SW 1271 (cell line): ENCODE measurements at places on chromosomes 6 and 20.

GRCh38 chr6:44606504-44606903, 219.0 kb downstream of the CDC5L start:
- DNase-seq = no peak

DNA sequence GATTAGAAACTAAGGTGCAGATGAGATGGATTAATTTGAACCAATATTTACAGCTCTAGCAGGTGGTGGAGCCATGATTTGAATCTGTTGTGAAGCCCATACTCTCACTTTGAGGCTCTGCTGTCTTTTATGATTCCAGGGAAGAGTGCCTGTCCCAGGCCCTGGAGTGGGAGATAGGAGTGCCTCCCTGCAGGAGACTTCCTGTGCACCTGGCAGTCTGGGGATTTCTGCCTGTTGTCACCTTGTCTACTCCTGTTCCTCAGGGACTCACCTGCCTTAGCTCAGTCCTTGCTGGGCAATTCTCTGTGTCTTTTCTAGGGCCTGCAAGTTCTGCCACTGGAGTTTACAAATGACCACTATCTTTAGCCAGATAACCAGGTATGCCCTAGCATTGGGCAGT, 46.3 kb downstream of the SCAND1 start:
- no peak for DNase-seq

GRCh38 chr20:17747431-17747846, 47.7 kb downstream of the BANF2 start:
- peak; percentile 85 for DNase-seq

- no peak for DNase-seq
These were observed 44.1 kb upstream of the ADGRF4 start for GRCh38 chr6:47654255-47654654.

- peak; percentile 37 for DNase-seq
These were observed 585 bp upstream of the DSE start for GRCh38 chr6:116369964-116370759.

DNA sequence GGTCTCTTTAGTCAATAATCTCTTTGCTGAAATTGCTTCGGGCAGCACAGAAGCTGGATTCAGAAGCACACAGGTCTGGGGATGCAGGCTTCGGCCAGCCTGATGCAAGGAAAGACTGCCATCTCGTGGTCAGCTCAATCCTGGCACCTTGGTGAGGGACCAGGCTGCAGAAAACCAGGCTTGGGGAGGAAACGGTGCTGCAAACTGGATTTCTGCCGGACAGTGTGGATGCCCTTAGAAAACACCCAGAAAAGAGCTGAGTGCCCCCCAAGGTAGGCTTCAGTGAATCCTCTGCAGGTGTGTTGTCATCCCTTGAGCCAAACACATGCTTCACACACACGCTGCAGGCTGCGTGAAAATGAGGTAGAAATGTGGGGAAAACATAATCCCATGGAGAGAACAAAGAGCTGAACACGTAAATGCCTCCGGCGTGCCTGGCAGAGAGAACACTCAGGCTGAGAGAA, 89.8 kb upstream of the PAX1 start:
- no peak for DNase-seq

- DNase-seq = no peak
These were observed 222.9 kb downstream of the LAMA2 start for GRCh38 chr6:129105793-129106192.

DNA sequence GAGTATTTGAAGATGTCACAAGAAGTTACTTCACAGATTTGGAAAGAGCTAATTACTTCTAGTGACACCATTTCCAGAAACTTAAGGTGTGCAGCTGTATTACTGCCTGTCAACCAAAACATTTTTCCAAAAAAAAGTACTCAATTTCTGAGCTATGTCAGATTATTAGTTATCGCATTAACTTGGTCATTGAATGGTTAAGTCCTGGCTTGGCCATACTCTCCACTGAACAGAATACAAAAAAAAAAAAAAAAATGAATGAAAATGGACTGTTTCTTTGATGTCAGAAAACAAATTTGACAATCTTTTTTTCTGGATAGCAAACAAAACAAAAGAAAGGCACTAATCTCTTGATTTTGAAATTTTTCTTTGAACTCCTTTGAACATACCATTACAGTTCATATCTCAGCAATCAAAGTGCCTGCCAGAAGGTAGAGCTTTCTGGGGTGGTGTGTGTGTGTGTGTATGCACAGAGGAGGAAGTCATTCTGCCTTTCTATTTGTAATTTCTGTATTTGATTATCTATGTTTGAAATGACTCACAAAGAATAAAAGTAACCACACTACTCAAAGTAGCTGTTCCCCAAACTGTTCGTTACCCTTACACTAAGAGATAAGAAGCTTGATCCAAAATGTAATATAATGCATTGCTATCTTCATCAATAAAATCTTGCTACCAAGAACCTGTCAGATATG, 210.8 kb upstream of the FUT9 start:
- DNase-seq = no peak

DNA sequence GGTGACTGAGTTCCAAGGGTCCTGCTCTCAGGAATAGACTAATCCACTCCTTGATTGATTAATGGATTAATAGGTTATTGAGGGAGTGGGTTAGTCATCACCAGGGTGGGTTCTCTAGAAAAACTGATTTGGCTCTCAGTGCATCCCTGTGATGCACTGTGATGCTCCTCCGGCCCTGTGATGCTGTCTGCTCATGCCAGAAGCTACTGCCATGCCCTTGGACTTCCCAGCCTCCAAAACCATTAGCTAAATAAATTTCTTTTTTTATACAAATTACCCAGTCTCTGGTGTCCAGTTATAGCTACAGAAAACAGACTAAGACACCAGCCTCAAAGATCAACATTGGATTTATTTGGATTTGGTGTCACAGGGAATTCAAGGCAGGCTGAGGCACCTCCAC, 40.4 kb upstream of the CST7 start:
- DNase-seq = no peak

- DNase-seq = no peak
These were observed 1.1 kb downstream of the NT5DC1 start for GRCh38 chr6:116101790-116102189.

GRCh38 chr6:36954262-36954931, at the start of gene PI16:
Gene PI16 (plus strand): TSS chr6:36954738. CDS start chr6:36954761, 23 bp downstream.
- DNase-seq = no peak

DNA sequence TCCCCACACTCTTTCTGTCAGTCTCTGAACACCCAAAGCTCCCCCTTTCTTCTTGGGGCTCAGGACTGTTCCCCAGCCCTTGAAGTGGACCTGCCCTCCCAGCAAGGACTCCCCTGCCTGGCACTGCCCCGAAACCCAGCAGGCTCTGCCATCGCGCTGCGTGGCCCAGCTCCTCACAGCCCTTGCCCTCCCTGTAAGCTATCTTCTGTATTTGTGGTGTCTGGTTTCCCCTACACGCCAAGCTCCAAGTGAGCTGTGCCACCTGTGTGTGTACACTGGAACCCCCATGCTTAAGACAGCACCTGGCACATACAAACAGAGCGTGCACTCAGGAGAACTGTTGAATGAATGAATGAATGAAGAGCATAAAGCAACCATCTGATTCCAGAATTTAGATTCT, 57.7 kb downstream of the TMEM242 start:
- DNase-seq = no peak

- no peak for DNase-seq
These were observed 10.2 kb upstream of the FOXF2 start for GRCh38 chr6:1379017-1379787.

DNA sequence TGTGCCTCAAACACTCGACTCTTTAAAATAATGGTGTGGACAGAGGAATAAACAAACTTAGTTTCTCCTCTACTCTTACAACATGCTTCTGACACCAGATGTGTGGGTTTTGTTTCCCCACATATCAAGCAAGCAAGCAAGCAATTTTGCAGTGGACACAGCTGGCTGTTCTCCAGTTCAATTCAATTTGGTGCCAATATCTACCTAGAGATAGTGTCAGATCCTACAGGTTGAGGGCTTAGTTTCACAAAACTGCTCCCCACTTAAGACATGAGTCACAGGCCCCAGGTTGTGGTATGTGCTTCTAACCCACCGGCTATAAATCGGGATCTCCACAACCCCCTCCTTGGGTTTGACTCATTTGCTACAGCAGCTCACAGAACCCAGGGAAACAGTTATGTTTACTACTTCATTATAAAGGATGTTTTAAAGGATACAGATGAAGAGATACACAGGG, 131.4 kb upstream of the TRAF3IP2 start:
- no peak for DNase-seq

GRCh38 chr20:43650997-43651525, 15.9 kb upstream of the MYBL2 start:
- DNase-seq = no peak

DNA sequence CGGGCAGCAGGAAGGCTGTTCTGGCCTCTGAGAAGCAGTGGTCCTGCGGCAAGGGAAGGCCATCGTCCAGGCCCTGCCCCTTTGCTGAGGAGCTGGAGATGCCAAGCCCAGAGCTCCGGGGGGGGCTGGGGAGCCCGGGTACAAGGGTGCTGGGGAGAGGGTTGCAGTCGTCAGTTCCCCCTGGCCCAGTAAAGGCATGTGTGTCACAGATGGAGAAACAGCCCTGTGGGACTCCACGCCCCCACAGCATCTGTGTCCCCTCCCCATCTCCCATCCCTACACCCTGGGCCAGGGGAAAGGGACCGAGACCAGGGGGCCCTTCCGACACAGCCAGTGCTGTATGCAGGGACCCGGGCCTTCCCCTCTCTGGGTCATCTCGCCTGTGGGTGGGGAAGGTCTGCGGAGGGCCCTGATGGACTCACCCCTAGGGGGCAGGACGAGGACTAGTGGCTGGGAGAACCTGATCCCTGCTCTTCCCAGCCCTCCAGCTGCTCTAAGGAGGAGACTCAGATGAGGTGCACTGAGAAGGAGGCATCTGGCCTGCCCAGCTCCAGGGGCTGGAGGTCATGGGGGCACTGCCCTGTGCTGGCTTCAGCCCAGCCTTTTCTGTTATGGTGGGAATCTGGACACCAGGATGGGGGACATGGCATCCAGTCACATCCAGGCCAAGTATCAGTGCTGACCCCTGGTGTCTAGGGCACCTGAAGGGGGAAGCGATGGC, 609 bp downstream of the MYL9 start:
- DNase-seq = peak; percentile 48

GRCh38 chr20:50873585-50873984, 57.7 kb downstream of the ADNP start:
- DNase-seq = no peak

- no peak for DNase-seq
These were observed 183.6 kb upstream of the GMDS start for GRCh38 chr6:2429032-2429431.

DNA sequence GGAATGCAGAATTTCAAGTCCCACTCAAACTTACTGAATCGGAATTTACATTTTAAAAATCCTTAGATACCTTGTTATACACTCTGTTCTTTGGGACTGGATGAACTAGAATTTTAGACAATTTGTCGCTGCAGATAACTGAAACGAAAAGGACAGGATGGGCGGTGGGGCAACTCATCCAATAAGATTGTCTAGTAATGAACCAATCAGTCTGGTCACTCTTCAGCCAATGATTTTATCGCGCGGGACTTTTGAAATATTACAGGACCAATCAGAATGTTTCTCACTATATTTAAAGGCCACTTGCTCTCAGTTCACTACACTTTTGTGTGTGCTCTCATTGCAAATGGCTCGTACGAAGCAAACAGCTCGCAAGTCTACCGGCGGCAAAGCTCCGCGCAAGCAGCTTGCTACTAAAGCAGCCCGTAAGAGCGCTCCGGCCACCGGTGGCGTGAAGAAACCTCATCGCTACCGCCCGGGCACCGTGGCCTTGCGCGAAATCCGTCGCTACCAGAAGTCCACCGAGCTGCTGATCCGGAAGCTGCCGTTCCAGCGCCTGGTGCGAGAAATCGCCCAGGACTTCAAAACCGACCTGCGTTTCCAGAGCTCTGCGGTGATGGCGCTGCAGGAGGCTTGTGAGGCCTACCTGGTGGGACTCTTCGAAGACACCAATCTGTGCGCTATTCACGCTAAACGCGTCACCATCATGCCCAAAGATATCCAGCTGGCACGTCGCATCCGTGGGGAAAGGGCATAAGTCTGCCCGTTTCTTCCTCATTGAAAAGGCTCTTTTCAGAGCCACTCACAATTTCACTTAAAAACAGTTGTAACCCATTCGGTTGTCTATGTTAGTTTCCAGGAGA, 41.9 kb upstream of the HFE start:
- DNase-seq = peak; percentile 96

GRCh38 chr20:3635346-3635745, 27.9 kb downstream of the GFRA4 start:
- no peak for DNase-seq

- DNase-seq = no peak
These were observed 308.2 kb upstream of the THEMIS start for GRCh38 chr6:128208851-128209580.

DNA sequence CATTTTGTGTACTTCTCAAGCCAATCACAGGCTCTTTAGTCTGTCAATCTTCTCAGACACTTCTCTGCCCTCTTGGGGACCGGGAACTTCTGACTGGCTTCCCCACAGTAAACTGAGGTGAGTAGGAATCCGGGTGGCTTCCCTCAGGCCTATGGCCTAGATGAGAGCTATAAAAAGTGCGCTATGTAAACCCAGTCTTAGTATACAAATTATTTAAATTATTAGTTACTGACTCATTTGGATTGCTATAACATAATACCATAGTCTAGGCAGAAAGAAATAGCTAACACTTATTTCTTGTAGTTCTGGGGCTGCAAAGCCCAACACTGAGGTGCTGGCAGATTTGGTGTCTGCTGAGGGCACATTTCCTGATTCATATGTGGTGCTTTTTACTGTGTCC, 109.2 kb upstream of the MCHR2 start:
- no peak for DNase-seq

DNA sequence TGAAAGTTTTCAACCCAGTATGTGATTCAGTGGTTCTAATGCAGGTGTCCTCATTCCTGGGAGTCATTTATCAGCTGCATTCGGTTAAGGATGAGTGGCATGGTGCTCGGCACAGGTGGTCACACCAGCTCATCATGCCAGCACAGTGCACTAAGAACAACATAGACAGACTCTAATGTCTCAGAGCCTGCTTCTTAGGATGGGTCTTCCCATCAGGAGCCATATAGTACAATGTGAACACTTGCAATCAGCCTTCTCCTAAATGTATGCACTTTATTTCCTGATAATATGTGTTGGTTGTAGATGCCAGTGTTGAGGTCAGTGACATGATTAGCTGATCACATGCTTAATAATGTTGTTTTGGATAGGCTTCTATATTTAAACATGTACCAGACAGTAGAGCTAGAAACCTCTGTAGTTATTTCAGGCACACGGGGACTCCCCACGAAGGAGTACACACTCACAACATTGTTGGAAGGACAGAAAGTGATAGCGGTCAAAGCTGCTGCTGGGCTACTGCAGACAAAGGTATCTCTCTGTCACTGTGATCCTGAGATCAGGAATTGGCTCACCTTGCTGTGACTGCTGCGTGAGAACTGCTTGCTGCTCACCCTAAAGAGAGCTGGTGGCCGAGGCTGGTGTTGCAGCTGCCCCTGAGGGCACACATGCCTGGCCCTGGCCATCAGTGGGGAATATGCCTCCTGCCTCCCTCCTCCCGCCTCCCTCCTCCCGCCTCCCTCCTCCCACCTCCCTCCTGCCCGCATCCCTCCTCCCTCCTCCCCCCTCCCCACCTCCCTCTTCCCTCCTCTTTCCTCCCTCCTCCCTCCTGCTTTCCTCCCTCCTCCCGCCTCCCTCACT, 195.4 kb downstream of the SMOC2 start:
- no peak for DNase-seq
